ENCODE measurements at places on chromosomes 6 and 20. TPM values are rescaled to one million over a fixed set of nuclear protein-coding genes. Genes with fewer than 3 reads are reported as not detected.

GRCh38 chr6:73734832-73735453, 38.9 kb downstream of the CD109 start:
- no peak for DNase-seq

- DNase-seq: peak; percentile 34
Measured at GRCh38 chr6:114108119-114109002, 137.4 kb upstream of the HDAC2 start.

- DNase-seq: no peak
Measured at GRCh38 chr6:11343963-11344723, 111.7 kb upstream of the NEDD9 start.

UNC5CL gene
- 0.25 TPM for total RNA-seq

ZNF311 gene
- total RNA-seq: 1.2 TPM

GRCh38 chr20:39829256-39829655, 859.8 kb downstream of the MAFB start:
- DNase-seq: no peak

GRCh38 chr20:824490-824889, 9.0 kb upstream of the FAM110A start:
- no peak for DNase-seq

DNA sequence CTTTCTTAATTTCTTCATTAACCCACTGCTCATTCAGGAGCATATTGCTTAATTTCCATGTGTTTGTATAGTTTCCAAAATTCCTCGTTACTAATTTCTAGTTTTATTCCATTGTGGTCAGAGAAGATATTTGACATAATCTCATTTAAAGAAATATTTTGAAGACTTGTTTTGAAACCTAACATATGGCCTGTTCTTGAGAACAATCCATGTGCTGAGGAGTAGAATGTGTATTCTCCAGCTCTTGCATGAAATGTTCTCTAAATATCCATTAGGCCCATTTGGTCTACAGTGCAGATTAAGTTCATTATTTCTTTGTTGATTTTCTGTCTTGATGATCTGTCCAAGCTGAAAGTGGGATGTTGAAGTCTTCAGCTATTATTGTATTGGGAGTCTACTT, 251.7 kb downstream of the ALDH8A1 start:
- DNase-seq: no peak

GRCh38 chr6:41713650-41714291, 21.6 kb downstream of the TFEB start:
- DNase-seq: no peak

- no peak for DNase-seq
Measured at GRCh38 chr20:14431568-14431967, 94.2 kb upstream of the FLRT3 start.

DNA sequence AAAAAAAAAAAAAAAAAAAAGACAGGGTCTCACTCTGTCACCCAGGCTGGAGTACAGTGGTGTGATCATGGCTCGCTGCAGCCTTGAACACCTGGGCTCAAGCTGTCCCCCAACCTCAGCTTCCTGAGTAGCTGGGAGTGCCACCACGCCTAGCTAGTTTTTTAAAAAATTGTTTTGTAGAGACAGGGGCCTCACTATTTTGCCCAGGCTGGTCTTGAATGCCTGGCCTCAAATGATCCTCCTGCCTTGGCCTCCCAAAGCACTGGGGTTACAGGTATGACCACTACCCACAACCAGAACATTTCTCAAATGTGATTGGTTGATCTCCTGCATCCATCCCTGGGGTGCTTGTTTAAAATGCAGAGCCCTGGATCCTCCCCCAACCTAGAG, 5.6 kb upstream of the RBCK1 start:
- DNase-seq: no peak

GRCh38 chr20:19212821-19213502, 520 bp downstream of the SLC24A3 start:
- DNase-seq: peak; percentile 19

DNA sequence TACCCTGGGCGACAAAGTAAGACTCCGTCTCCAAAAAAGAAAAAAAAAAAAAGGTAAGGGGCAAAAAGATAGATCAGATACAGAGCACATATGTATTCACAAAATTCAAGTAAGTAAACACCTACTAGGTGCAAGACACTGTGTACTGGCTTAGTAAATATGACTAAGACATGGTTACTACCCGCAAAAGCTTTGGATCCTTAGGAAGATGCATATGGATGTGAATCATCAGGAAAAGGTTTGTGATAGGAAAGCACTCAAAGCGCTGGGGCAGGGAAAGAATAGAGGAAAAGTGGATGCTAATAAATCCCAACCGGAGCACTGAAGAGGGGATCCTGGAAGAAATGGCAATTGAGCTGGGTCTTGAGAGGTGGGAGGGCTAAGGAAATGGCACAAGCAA, 118.8 kb upstream of the FAM184A start:
- no peak for DNase-seq

UTRN gene
- 24.0 TPM for total RNA-seq

GRCh38 chr20:22836877-22837276, 198.2 kb upstream of the SSTR4 start:
- DNase-seq: peak; percentile 27

- DNase-seq: no peak
Measured at GRCh38 chr20:61882716-61883615, 182.7 kb downstream of the TAF4 start.

- DNase-seq: no peak
Measured at GRCh38 chr20:56005389-56005715, at the start of gene CBLN4. TSS of gene CBLN4 (minus strand) at chr20:56005519. CDS start at chr20:56004171, 1,348 bp downstream.

- DNase-seq: no peak
Measured at GRCh38 chr20:20697325-20697845, 15.1 kb downstream of the RALGAPA2 start.

DNA sequence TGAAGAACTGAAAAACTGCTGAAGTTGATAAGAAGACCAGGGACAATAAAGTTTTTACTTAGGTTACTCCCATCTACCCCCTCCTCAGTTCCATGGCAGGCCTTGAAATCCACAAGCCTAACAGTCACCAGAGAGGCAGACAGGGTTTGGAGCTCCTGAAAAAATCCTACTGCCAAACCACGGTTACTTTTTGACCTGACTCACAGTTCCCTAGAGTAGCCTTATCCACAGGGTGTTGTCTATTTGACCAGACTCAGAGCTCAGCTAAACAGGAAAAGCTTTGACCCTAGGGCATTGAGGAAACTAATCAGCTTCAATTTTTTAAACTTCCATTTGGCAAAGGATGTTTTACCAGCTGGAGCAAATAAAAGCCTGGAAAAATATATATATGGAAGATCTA, 257.7 kb upstream of the NT5E start:
- no peak for DNase-seq

GRCh38 chr20:60292001-60292520, 333.8 kb downstream of the CDH26 start:
- no peak for DNase-seq

CTCFL gene
- not detected for total RNA-seq

RIMS4 gene
- total RNA-seq: 3.2 TPM

GRCh38 chr6:81384921-81385320, 367.6 kb downstream of the TENT5A start:
- DNase-seq: no peak

- DNase-seq: no peak
Measured at GRCh38 chr6:63066055-63066704, 145.1 kb upstream of the FKBP1C start.

DNA sequence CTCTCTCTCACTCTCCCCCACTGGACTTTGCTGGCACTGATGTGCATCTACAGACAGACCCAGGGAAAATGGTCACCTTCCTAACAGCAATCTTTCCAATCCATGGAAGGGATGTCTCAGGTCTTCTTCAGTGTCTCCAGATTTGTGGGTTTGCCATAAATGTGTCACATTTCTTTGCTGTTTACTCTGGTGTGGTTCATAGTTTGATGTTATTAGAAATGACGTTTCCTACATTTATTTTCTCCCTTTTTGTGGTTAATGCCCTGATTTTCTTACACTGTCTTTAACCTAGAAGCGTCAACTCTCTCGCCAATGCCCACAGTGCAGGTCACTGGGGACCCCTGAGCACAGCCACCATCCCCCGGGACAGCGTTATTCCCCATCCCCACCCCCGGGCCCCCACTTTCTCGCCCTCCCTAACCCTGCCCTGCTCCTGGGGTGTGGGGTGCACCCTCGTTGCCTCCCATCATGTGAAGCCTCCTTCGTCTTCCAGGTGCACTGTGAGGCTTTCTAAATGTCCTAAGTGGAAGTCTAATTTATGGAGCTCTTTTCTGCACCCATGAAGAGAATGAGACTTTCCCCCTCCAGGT, 86.5 kb downstream of the YTHDF1 start:
- no peak for DNase-seq

GRCh38 chr20:1712634-1713624, 55.4 kb upstream of the SIRPG start:
- DNase-seq: no peak

GRCh38 chr20:52766645-52767435, 205.3 kb upstream of the TSHZ2 start:
- DNase-seq: no peak

- no peak for DNase-seq
Measured at GRCh38 chr20:62685781-62686555, 22.7 kb upstream of the NTSR1 start.

TRIM38 gene
- 7.1 TPM for total RNA-seq

GRCh38 chr6:170017603-170018320, 266.3 kb downstream of the ERMARD start:
- no peak for DNase-seq

DNA sequence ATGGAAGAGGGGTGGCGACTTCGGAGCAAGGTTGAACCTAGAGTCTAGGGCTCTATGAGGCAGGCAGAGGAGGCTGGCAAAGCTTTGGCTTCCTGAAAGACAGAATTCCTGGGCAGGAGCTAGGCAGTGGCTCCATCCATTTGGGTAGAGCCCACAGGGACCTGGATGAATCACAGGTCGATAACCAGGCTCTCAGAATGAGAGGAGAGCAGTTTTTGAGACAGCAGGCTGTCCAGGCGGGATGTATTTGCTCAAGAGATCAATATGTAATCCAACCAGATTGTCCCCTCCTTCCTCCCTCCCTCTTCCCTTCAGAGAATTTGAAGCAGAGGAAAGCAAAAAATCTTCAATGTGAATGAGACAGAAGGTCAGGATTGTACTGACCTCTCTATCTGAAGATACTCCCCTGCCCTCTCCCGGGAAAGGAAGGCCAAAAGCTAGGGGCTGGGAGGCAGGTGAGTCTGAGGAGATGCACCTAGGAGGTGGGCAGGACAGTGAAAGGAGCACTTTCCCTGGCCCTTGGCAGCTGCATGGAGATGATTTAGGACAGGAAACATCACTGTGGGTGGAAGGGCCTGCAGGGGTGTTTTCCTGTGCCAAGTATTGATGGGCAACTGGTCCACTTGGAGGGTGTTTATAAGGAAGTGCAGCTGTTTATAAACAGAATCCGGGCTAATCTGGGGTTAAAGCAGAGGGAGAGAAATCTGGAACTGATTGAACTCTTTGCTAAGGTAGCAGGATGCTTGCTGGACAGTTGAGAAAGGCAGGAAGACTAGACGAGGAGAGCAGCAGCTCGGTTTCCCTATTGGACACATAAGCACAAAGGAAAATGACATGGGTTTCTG, 212.4 kb upstream of the LRFN2 start:
- DNase-seq: no peak

CD93 gene
- total RNA-seq: not detected

SEL1L2 gene
- not detected for total RNA-seq

DNA sequence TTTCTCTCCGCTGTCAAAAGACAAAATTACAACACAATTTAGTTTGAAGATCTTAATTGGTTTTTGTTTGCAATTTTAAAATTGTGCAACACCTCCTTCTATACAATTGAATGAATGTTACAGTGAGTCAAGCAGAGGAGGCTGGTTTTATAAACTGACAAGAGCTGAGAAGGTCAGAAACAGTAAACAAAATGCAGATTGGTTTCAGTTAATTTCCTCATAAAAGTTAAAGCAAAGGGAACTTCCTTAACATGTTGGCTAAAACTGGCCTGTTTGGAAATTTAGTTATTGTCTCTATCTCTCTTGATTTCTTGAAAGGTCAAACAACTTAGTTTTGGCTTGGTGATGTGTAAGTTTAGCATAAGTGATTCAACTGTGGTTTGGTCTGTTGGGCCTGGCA, 22.2 kb downstream of the KHDC1L start:
- peak; percentile 32 for DNase-seq

RAET1L gene
- total RNA-seq: not detected

DNA sequence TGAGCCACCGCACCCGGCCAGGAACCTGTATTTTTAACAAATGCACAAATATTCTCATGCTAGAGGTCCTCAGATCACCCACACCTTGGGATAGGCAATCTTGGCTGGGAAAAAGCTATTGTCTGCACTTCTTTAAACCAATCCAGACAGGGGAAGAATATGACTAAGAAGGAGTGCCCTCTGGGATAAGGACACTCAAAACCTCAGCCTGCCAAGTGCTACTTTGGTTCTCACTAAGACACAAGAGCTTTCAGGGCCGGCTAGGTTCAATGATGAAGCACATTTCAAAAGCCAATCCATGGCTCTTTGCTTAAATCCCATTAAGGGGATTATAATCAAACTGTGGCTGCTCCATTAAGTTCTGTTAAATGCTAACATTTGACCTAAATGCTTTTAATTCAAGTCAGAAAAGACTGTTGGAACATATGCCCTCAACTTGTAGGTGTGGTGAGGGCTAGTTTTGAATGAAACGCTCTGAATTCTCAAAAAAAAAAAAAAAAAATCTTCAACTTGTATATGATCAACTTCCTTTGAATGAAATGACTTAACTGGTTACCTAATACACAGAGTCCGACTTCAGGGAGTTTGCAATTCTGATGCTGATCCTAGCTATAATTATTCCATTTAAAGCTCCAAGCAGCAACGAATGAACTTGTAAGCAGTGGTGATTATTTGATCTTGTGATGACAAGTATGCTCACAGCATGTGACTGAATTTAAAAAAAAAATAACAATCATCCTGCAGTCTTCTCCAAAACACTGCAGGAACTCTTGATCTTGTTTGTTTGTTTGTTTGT, 56.6 kb downstream of the SLC23A2 start:
- DNase-seq: no peak

DNA sequence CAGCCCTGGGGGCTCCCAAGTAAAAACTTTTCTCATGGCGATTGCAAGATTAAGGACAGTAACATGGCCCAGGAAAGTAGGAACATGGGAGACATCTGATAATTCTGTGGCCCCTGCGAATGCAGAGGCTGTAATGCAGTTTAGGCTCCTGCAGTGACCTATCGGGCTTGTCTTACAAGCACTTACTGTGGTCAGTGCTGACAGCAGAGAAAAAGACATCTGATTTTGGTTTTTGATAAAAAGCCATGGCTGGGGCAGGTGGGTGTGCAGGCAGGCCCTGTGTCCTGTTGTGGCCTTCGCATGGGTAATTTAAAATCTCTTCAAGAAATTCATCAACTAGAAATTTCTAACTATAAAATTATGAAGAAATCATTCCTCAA, 19.3 kb upstream of the CCN6 start:
- no peak for DNase-seq

DNA sequence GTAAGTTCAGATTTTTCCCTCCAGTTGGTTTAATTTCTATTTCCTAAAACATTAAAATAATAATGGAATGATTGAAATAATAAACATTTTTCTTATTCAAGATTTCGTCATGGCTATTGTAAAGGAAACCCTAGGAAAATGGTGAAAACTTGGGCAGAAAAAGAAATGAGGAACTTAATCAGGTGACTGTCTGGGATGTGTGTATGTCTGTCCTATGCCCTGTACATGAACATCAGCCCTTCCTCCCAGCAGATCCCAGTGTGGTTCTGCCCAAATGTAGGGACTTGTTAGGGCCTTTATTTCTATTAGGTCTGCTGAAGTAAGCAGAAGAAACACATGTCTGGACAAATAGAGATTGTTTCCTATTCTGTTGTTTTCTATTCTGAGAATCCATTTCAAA, 13.1 kb downstream of the RIOK1 start:
- DNase-seq: no peak

All from H4 (cell line).